Stimulated activated CD4-positive, alpha-beta T cell treated with anti-CD3 and anti-CD28 coated beads, Interleukin-4, amount 100 ng/mL, for 24 hours (primary cell): ENCODE measurements at places on chromosomes 4 and X.
A peak's percentile ranks its signal among the peaks of the same experiment; 100 is the strongest.

GRCh38 chr4:186249785-186250754, 15.9 kb upstream of the F11 start:
- no peak for DNase-seq

DNA sequence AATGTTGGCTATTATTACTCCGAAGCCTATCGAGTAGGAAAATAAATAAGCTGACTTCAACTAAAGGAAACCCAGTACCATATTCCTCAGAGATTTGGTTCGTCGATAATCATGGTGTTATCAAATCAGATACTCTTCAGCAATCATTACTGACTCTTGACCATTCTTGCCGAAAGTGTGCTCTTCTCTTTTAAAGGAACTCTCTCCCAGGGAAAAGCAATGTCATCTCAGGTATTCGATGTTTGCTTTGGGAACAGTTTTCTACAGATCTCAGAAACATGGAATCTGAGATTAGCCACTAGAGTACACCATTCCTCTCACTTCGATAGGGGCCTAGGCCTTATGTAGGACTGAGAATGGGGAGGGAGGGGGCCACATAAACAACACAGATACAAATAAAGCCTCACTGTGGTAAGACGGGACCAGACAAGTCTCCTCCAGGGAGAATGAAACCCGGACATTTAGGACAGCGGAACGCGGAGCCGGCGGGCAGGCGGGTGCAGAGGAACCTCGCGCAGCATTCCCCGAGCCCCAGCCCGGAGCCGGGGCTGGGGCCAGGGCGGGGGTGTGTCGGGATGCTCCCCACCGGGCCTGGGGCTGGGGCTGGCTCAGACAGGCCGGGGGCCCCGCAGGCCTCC, 581 bp downstream of the DNAJB14 start:
- no peak for DNase-seq

- no peak for DNase-seq
Observed at GRCh38 chr4:142348613-142349021, 497.5 kb downstream of the INPP4B start.

- no peak for DNase-seq
Observed at GRCh38 chr4:107997794-107998193, 8.1 kb downstream of the HADH start.

DNA sequence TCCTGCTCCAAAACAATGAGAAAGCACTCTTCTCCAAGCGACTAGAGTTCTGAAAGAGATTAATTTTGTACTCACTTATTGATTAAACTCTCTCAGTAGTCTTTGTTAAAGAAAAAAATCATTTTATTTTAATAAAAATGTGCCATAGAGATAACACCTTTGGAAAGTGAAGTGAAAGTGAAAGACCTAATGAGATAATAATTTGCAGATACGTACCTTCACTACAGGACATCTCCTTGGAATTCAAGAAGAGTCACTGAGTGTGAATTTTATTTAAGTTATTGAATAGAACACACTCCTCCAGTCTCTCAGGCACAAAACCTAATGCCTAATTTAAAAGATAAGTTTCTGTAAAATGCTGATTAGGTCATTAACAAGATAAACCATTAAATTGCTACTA, 1070.6 kb upstream of the GRID2 start:
- no peak for DNase-seq

DNA sequence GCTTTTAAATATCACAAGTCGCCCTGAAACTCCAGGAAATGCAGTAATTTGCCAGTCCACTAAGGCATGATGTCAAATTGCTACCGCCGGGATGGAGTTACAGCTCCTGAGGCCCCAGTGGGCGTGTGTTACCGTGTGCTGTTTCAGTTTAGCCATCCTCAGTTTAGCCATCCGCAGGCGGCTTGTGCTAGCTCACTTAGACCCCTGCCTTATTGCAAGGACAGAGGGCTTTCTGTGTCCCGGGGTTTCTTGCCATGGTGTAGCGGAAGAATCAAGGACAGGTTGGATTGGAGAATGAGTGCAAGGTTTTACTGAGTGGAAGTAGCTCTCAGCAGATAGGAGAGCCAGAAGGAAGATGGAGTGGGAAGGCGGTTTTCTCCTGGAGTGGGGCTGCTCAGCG, 33.8 kb upstream of the LRBA start:
- DNase-seq, result no peak

- DNase-seq, result no peak
Observed at GRCh38 chr4:40340030-40340429, 4.9 kb downstream of the CHRNA9 start.

GRCh38 chrX:23980011-23980441, 47.0 kb downstream of the KLHL15 start:
- no peak for DNase-seq

GRCh38 chrX:103637604-103638338, 9.0 kb downstream of the TCEAL1 start:
- no peak for DNase-seq

- no peak for DNase-seq
Observed at GRCh38 chr4:174260099-174260498, 23.4 kb downstream of the FBXO8 start.

GRCh38 chr4:88216395-88216794, 58.0 kb upstream of the ABCG2 start:
- DNase-seq, result no peak

GRCh38 chrX:43682726-43683125, 26.6 kb downstream of the MAOA start:
- DNase-seq, result no peak

DNA sequence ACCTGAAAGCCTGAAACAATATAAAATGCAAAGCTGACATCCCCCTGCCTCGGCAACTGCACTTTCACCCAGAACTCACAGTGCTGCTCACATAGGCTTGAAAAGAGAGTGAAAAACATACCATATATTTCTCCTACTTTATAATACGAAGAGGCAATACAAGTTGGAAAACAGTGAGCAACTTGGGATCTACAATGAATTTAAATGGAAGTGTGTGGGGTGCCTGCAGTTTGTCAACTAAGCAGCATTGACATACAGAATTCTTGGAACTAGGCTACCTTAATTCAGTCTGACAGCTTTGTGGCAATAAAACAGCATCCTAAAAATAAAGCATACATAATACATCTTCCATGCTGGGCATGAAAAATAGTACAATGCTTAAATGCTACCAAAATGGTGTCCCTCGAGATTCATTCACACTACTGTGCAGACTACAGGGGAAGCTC, 8.0 kb downstream of the GASK1B start:
- DNase-seq, result no peak

GRCh38 chrX:31232506-31232905, 160.7 kb upstream of the FTHL17 start:
- DNase-seq, result no peak

DNA sequence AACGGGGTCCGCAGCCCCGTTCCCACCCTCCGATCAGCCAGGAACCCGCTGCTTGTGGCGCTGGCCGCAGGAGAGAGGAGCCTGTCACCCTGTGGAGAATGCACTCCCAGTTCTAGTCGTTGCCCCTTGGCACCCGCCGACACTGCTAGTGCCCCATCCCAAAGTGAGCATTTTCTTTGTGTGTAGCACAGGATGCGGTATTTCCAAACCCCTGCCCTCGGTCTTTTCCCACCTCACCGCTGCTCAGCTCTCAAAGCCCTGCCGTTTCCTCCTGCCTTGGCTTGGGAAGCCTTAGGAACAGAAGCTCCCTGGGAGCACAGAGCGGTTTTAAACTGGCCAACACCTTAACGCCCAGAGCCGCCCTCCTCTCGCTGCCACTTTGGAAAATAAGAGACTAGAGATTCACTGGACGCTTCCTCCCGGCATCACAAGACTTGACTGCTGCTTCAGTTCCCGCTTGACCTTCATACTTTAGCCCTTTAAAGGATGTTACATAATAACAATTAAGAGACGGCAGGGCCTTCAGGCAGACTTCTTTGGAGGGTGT, 772 bp downstream of the CYP4V2 start:
- peak; percentile 31 for DNase-seq

DNA sequence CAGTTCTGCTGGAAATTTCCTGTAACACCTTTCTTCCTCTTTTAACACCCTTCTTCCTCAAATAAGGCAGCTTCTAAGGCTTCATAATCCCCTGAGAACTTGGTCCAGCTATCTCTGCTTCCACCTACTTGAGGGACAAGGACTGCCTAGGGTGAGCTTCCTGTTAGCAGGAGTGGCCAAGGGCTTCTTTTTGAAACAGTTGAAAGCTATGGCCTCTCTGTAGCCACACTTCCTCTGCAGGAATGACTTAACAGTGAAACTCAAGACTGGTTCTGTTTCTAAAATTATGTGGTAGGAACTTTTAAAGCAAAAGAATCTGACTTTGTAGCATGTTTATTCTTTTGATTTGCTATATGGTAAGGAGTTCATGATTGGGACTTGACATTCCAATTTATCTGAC, 108.5 kb upstream of the WDR1 start:
- DNase-seq, result no peak

GRCh38 chr4:6095023-6095752, 77.0 kb upstream of the C4orf50 start:
- DNase-seq, result no peak

DNA sequence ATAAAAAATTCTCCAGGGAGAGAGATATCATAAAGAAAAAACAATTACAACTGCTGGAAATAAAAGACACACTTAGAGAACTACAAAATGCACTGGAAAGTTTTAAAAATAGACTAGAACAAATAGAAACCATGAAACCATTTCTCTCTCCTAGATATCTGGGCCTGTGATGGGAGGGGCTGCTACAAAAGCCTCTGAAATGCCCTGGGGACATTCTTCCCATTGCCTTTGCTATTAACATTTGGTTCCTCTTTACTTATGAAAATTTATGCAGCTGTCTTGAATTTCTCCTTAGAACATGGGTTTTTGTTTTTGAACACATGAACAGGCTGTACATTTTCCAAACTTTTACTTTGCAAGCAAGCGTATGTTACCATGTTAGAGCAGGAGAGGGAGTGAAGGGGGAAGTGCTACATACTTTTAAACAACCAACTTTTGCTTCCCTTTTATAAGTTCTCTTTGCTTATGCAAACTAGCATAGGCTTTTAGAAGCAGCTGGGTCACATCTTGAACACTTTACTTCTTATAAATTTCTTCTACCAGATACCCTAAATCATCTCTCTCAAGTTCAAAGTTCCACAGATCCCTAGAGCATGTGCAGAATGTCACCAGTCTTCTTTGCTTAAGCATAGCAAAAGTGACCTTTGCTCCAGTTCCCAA, 47.9 kb upstream of the PACRGL start:
- DNase-seq, result no peak

GRCh38 chrX:104282166-104282725, 27.5 kb upstream of the ESX1 start:
- DNase-seq, result no peak

DNA sequence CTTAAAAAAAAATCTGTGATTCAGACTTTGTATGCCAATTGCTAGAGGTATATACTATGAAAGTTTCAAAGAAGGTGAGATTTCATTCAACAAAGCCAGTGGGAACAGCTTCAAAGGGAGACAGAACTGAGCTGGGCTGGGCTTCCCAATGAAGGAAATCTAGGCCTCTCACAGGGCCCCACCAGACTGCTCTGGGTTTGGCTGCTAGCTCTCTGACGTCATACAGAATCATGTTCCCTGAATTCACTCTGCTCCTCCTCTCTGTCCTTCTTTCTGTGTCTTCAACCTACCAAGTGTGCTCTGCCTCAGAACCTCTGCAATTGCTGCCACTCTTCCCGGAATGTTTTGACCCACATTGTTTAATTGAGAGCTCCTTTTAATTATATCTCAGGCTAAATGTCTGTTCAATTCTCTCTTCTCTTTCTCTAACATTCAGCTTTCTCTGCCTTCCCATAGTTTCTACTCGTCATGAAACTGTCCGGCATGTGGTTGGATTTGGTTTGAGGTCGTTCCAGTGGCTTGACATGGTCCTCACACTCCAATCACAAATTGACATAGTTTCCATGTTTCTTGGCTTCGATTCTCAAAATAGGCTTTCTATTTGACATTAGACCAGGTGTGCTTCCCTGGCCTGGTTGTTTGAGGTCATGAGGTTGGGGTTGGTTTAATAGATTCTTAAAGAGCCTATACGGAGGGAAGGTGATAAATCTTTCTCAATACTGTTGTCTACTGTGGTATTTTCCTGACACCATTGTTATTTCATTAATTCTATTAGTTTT, 282.1 kb upstream of the EMCN start:
- no peak for DNase-seq

- no peak for DNase-seq
Observed at GRCh38 chr4:171390626-171391025, 422.6 kb upstream of the GALNTL6 start.

GRCh38 chr4:13365195-13365594, 118.9 kb downstream of the RAB28 start:
- DNase-seq, result no peak

DNA sequence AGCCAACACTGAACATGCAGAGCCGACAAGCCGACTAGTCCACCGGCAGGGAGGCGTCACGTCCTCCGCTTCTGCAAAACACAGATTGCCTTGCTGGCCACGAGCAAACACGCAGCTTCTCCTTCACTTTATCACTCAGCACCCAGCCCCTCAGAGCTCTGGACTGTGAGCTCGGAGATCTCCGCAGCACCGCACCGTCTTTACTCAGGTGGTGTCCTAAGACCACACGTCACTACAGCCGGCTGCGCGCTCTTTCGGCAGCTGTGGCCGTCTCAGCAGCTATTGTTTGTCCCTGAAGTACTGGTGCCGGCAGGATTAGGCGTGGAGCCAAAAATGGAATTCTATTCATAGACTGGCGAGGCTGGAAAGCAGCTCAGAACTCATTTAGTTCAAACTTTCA, 72.0 kb downstream of the FAT1 start:
- DNase-seq, result no peak

DNA sequence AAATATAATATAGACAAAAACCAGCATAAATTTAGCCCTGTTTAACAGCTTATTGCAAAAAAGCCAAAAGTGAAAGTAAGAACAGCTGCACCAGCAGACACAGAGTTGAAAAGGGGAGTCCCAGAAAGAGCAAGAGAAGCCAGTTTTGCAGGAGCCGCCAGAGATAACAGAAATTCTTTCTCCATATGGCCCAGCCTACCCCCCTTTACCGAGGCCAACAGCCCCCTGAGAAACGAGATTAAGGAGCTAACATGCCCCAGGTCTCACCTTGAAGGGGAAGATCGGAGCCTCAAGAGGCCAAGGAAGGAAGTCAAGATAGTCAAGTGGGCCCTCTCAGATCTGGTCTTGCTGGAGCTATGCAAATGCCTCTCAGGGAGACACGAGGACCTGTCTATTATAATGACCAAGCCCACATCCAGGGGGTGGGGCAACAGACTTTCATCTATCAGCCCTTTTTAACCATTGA, 4.8 kb downstream of the ACOX3 start:
- peak; percentile 41 for DNase-seq

DNA sequence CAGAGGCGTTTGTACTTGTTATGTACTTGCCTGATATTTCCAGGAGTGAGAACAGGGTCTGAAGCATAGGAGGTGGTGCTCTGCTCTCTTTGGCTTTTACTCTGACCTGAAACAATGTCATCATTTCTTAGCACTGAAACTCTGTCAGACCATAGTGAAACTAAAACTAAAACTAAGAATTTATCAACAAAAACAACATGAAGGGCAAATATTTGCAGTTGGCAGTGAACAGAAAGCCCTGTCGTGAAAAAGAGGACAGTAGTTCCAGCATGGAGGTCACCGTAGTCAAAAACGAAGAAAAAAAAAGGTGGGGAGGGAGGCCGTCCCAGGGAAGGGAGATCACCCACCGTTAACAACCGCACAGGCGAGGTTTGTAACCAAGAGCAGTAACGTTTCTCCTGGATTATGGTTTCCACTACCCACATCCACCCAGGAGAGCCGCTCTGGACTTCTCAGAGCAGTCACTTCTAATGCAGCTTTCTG, 97.5 kb downstream of the ANK2 start:
- DNase-seq, result no peak
